ENCODE measurements at places on chromosomes 7 and 10.

DNA sequence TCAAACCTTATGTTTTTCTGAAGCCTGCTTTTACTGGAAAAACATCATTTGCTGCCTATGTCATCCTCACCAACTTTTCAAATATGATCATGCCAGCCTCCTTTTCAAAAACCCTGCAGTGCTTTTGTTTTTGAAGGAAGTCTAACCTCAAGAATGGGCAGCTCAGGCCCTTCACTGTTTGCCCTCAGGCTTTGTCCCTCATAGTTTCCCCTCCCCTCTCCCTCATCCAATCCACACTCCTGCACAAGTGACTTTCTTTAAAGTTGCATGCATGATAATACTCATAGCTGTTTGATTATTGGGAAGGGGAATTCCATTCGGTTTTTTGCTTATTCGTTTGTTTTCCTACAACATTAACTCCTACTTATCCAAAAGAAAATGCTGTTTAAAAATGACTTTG is 219.4 kb downstream of the SEMA3E start:
- DNase-seq = no peak

DNA sequence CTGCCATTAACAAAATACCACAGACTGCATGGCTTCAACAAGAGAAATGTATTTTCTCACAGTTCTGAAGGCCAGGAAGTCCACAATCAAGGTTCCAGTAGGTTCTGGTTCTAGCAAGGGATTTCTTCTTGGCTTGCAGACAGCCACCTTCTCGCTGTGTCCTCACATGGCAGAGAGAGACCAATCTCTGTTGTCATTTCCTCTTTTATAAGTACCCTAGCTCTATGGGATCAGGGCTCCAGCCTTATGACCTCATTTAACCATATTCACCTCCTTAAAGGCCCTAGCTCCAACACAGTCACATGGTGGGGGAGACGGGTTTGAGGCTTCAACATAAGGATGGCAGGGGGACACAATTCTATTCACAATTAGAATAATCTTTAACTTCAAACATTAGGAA is 23.6 kb downstream of the ABI1 start:
- DNase-seq = no peak

GRCh38 chr7:39069031-39069430 is 91.3 kb downstream of the POU6F2 start:
- DNase-seq = no peak

DNA sequence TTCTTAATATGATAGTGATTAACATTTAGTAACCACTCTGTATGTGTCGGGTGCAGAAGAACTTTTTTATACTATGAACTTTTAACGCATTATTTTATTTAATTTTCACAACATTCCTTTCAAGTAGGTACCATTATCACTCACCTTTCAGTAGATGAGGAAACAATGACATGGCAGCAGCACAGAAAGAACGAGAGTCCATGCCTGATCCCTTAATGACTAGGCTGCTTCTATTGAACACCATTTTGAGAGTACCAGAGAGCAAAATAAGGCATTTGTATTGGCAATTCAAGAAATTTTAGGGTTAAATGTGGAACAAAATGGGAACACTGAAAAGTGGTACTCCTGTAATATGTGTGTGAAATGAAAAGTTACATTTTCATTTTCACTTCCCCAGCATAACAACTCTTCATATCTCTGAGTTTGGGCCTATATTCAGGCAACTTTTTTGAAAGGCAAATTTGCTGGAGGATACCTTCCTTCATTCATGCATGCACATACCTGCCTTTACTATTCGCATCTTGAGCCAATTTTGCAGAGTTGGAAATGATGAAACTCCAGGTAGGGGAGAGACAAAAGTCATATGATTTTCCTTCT is 12.8 kb downstream of the LRRN3 start:
- no peak for DNase-seq

DNA sequence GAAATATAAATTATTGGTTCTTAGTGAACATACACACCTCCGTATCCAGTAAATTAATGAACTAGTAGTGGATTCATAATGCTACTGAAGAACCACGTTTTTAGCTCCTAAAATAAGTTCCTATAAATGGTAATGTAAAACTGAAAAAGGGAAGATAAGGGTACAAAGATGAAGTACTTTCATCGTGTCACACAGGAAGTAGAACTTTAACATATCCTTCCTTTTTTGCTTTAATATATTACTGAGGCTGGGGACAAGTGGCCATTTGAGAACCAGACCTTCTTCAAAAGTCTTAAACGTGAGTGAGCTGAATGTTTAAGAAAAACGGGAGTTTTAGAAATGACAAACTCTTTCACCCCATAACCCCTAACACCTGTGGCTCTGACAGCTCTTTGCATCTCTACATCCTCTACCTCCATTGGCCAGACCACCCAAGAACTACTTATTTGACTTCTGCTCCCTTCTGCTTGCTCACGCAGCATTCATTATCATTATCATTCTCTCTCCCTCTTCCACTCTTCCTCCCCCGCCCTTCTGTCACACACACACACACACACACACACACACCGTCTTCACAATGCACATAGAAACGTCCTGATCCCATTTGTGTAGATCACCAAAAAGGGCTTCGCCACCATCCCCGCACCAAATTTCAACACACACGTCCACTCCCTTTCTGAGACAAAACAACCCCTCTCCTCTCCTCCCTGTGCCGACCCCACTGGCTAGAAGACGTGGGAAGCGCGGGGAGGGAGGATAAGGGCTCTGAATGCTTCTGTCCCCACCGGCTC is 677 bp downstream of the SKAP2 start:
- peak; percentile 83 for DNase-seq

DNA sequence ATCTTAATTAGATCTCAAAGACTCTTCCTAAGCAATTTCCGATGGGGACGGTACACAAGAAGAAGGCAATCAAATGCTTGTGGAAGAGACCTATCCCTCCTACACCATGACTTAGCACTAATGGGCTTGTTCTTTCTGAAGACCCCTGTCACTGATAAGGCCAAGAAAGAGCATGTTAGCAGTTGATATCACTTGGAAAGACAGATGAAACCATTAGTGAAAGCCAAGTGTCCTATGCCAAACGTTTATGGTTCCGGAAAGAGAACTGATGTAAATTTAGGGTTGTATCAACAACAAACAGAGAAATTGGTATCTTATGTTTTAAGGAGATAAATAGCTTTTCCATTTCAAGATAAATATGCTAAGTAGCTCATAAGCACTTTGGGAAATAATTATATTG is 6.5 kb downstream of the UROS start:
- peak; percentile 91 for DNase-seq

- no peak for DNase-seq
Observed at GRCh38 chr7:20298486-20298901, 32.2 kb upstream of the ITGB8 start.

DNA sequence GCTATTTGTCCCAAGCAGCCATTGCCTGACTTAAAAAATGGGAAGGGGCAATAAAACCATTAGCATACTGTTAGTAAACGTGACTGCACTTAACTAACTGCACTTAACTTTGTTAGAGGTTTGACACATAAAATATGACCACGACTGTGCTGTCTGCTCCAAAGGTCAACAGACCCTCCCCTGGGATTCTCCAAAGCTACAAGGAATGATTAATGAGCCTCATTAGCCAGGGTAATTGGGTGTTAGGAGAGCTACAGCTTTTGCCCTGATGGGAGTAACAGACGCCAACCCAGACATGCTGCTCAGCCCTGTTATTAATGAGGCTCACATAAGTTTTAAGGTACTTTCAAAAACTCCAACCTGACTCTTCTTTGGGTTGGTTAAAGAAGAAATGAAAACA is 129.4 kb upstream of the PLPP4 start:
- DNase-seq = no peak

- no peak for DNase-seq
Observed at GRCh38 chr7:135905858-135906257, 71.3 kb downstream of the MTPN start.
